ENCODE measurements at places on chromosomes 6 and 20.

GRCh38 chr6:15266423-15266996 is 20.6 kb downstream of the JARID2 start:
- no peak for DNase-seq

DNA sequence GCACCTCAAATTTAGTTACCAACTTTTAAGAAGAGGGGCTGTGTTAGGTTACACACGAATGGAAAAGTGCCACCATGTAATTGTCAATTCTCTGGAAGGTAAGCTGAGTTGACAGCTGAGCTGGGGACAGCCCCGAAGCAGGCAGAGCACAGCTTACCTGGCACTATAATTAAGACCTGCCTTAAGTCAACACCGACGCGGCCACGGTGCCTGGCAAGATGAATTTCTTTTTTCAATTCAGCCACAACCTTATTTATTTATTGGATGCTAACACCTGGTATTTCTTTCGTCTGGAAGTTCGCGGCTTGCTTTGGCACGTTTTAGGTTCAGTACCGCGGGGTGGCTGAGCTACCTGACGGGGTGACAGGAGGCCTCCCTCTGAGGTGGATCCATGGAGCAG is 40.6 kb upstream of the NFATC2 start:
- DNase-seq = no peak

- DNase-seq = no peak
These were observed 153.1 kb upstream of the SIM1 start for GRCh38 chr6:100617633-100618350.

DNA sequence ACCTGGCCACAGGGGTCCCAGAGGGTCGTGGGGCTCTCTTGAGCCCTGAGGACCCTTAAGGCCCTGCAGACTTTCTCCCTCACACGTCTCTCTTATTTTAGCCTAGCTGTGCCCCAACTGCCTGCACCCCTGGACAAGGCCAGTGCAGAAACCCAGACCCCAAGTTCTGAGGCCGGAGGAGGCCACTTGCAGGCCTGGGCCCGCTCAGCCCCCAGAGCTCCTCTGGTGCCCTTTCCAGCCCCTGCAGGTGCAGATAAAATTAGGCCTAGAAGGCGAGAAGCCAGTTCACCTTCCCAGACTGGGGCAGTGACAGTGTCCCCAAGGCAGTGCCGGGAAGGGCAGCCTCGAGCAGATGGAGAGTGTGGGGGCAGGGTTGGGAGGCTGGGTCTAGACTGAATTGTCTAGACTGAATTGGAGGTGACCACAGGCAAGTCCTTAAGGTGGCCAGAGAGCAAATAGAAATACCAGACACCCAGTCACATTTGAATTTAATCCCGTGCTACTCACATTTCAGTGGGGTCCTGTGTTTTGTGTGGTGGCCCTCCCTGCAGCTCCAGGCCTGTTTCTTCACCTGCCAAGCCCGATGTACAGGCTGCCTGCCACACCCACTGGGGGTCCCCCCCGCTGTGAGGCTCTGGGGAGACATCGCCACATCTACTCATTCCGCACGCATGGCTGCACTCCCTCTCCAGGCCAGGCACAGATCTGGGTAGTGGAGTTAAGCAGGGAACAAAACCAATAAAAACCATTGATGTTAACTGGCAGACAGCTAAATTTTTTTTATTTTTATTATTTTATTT is 8.6 kb upstream of the IP6K3 start:
- DNase-seq = no peak

DNA sequence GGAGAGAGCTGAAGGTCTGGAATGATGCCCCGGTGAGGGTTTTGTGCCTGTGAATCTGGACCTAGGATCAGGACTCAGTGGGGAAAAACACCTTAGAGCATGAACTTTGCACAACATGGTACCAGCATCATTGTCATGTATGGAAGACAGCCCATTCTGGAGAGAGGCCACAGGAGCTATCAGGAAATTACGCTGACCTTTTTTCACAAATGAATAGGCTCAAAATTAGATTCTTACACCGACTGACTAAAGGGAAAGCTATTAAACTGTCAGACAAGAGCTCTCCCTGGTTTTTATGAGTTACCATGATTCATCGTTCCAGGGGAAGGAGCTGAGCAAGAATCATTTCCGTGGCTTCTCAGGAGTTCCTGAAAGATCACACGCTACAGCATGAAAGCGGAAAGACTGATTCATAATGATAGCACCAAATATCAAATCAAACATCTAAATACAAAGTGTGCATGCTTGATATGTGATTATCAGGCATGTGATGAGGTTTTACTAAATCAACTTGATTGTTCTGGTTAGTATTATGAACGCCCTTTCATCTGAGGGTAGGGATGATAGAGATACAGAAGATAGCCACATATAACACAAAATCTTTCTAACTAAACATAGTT is 224.9 kb upstream of the SMLR1 start:
- no peak for DNase-seq

DNA sequence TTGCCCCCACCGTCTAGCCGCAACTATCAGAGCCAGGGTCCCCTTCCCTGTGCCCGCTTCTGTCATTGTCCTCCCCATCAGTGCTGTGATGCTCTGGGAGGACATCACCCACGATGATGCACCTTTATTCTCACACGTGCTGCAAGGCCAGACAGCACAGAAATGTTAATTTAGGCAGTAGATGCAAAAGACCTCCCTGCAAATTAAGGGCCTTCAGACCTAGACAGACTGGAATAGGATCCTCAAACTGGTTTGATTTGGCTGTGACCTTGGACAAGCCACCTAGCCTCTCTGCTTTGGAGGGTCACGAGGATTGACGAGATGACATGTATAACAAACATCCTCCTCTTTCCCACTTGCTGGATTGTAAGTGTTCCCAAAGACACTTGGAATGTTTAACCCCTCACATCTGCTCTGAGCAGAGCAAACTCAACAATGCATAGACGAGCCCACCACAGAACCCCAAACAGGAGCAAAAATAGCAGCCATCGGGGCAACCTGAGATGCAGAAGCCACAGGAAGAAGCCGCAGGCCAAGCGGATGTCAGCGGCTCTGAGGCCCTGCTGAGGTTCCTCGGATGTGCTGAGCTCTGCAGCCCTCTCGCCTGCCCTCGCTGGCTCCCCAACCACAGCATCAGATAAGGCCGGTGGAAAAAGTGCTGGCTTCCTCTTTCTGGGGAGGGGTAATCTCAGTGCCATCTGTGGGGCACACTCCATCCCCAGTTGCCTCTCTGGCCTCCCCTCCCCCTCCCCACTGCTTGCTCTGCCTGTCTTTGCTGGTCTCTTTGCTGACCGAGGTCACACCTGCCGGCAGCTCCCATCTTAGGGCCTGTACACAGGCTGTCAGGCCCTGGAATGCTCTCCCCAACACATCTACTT is 35.3 kb downstream of the TOX2 start:
- DNase-seq = no peak

DNA sequence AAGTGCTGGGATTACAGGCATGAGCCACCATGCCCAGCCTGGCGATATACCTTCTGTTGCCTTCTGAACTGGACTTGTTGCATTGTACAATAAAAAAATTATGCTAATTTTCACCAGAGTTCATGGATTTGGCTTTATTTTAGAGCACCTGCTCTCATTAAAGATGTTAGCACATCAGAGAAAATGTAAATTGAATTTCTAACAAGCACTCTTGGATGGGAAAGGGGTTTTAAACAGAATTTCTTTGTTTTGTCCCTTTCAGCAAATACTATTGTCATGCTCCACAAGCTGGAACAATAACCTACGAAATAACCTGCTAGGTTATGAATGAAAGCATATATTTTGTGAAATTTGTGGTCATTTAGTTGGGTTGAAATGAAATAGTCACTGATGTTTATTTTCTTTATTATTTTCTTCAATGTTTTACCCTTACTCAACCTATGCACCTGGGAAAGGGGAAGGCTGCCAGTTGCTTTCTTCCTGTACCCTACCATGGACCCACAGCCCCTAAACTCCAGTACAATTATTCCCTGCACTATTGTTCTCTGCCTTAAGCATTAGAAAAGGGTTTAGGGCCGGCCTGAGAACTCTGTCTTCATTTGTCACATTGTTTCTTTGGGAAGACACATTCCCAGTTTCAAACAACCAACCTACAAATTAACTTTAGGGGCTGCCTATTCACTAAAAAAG is 22.2 kb downstream of the ZDHHC14 start:
- DNase-seq = no peak

DNA sequence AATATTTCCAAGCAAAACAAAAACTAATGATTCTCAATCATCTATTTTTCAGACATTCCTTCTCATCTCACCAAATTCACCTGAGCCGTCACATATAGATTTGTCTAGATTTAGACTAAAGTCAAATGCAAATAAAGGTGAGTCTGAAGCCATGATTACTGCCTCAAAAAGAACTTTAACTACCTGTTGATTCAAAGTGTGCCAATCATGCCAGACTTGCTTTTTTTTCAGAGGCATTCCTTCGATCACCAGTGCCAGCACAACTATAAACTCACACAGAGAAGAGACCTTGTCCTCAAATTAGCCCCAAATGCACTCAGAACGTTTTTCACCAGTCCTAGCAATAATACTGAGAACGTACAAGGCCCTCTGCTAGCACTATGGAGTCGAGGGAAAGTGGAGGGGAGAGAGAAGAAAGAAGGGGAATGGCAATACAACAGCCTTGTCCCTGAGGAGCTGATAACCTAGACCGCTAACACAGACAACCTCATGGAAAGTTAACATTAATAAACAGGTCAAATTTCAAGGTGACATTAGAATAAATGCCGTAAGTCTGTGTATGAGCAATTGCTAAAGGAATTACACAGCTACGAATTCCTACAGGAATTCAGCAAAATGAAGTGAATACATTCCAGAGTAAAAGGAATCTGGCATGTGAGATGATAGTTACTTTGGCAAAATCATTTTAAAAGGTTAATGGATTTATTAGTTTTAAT is 60.9 kb downstream of the EPB41L2 start:
- no peak for DNase-seq

DNA sequence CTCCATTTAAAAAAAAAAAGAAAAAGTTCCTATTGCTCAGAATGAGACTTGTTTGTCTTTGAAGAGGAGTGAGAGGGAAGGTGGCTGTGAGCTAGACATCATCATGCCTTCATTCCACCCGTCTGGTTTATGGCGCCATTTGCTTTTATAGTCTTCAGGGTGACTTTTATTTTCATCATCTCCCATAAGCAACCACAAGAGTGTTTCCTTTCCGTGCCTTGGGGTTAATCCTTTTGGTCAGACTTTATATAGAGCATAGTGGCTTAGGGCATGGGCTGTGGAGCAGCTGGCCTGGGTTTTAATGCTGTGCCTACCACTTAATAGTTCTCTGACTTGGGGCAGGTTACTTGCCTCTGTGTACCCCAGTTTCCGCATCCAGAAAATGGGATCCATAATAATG is 77.8 kb downstream of the RREB1 start:
- no peak for DNase-seq

DNA sequence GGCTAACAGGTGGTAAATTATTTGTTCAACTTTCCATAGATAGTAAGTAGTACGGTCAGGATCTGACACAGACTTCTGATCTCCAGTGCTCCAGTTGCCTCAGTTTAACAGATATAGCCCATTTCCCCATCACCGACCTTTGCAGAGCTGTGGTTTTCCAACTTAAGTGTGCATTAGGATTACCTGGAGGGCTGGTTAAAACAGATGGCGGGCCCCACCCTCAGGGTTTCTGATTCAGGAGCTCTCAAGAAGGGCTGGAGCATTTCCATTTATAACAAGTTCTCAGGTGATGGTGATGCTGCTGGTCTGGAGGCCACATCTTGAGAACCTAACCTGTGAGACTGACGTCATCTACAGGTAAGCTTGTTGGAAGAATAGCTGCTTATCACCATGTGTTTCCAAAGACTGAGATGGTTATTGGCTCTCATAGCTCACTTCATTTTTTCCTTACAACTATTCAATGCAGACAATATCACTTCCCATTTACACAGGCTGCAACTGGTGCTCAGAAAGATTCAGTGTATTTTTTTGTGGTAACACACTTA is 360.1 kb upstream of the CHD6 start:
- peak; percentile 51 for DNase-seq

GRCh38 chr20:57040924-57041323 is 225.5 kb downstream of the BMP7 start:
- no peak for DNase-seq

- no peak for DNase-seq
These were observed 34.7 kb upstream of the KCNB1 start for GRCh38 chr20:49516916-49517804.
